ENCODE measurements at places on chromosomes 13 and 19. TPM values are rescaled to one million over a fixed set of nuclear protein-coding genes. Genes with fewer than 3 reads are reported as not detected.
A peak's percentile ranks its signal among the peaks of the same experiment; 100 is the strongest.

AP1M2 gene
- 3.0 TPM for total RNA-seq

OLFM2 gene
- 56.6 TPM for total RNA-seq

- DNase-seq = no peak
Observed at GRCh38 chr13:51832471-51833152, 12.4 kb downstream of the TMEM272 start.

- DNase-seq = no peak
Observed at GRCh38 chr19:53396525-53396868, 1.5 kb downstream of the ZNF765 start.

DNA sequence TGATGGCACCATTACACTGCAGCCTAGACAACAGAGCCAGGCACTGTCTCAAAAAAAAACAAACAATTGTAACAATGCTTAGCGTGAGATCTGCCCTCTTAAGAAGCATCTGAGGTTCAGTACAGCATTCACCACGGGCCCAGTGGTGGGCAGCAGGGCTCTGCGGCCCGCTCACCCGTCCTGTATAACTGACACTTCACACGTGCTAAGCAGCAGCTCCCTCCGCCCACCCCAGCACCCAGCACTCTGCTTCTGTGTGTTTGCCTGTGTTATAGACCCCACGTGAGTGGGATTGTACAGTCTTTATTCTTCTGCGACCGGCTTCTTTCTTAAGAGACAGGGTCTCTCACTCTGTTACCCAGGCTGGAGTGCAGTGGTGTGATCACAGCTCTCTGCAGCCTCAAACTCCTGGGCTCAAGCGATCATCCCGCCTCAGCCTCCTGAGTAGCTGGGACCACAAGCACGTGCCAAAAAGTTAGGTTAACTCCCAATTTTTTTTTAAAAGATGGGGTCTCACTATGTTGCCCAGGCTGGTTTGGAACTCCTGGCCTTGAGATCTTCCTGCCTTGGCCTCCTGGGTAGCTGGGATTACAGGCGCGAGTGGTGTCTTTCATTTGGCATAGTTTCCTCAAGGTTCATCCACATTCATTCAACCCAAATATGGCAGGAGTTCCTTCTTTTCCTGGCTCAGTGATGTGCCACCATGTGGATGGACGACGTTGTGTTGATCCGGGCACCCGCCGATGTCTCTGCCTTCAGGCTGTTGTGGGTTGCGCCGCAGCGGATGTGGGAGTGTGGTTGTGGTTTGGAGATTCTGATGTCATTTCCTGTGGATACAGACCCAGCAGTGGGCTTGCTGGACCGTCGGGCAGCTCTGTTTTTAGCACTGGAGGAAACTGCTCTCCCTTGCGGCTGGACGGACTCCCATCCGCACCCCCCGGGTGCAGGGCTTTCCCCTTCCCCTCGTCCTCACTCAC lies 170.0 kb downstream of the KDM4B start:
- no peak for DNase-seq

DNA sequence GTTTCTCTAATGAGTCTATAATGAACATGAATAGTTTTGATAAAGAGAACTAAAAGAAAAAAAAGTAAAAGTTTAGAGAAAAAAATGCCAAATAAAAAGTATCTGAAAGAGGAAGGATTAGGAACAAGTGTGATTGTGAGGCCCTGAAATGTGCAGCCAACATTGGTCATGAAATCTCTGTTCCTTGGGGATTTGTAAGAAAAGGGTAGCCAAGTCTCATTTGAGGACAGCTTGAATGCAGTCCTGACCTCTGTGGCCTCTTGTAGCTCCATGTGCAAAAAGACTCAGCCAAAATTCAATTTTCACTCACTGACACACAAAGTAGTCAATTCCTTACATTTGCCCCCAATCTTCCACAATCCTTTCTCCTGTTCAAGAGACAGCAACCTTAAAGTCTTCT lies 167.9 kb downstream of the KLF12 start:
- DNase-seq = no peak

DNA sequence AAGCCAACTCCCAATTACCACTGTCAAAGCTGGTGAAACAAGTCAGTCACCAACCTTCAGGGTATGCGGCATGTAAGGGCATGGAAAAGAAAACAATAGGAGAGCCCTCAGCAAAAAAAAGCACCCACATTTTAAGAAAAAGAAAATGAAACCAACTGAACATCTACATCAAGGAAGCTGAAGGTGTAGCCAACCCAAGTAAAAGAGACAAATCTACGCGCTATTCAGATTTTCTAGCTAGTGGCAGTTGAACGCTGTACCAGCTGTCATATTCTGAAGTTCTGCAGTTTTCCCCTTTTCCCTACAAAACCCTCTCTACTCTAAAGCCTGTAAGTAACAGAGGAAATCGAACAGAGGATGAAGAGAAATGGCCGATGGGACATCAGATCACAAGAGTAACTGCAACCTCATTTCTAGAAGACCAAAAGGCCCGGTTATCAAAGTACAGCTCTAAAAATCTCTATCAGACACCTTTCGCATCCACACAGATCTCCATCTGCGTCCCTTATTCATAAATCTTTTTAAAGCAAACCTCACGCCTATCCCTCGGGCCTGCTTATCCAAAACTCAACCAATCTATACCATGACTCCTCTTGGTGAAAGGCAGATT lies 1.4 kb downstream of the MYCBP2 start:
- peak; percentile 13 for DNase-seq

GRCh38 chr19:14432791-14433553 lies at the start of gene PKN1:
Gene PKN1, plus strand, starts transcription at chr19:14433306. Its CDS starts 216 bp downstream, at chr19:14433522.
- DNase-seq = peak; percentile 86

DNA sequence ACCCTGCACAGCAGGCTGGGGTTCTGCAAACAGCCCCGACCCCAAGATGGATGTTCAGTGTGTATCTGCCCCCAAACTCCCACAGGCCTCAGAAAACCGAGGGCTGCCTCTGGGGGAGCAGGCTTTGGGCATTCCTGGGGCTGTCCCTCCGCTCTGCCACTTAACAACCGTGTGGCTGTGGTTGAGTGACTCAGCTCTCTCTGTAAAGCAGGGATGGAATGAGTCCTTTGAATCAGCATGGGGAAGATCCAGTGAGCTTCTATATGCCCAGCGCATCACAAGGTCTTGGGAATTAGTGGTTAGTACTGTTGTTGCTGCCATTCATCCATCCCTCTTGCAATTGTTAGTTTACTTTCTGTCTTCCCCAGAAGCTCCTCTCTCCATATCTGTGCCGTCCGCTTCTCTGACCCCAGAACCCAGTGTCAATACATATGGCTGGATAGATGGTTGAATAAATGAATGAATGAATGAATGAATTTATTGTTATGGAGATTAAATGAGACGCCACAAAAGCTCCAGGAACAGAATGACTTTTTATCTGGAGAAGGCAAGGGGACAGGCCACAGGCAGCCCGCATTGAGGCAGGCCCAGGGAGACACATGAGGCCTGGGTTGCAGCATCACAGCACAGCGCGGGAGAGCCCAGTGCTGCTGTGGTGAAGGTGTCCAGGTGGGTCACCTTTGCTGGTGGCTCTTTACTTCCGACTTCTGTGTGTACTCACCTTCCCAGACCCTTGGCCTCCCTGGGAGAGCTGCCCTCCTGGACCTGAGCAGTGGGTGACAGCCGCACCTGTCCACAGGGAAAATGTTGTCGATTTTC lies 89.2 kb downstream of the RGCC start:
- DNase-seq = no peak

VPS36 gene
- total RNA-seq = 67.9 TPM

DNA sequence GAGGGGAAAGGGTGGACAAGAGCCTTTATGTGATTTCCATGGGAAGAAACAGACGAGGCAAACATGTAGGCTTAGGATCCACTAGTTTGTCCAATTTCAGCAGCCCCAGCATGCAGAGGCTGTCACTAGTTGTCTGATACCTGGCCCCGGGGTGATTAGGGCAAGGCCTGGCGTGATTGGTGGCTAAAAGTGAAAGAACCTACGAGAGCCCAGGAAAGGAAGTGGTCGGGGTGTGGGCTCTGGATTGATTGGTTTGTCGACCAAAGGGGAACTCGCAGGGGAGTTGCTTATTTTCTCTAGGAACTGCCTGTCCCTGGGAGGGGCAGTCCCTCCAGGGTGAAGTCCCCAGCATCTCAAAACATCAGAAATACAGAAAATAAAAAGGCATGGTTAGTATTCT lies 64.2 kb upstream of the UQCRFS1 start:
- no peak for DNase-seq

DNA sequence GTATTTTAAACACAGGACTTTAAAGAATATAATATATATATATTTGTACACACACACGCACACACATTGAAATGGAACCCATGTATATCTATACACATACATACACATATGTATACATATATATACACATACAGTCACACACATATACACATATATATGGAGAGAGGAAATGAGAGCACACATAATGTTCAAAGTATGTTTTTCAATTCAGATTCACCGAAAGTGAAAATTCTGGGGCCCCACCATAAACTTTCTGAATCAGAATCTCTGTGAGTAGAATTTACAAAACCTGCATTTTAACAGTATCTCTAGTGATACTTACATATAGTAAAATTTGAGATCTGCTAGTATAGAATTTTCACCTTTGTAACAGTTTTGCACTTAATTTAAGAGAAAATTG lies 60.4 kb upstream of the OBI1 start:
- DNase-seq = no peak

ZNF793 gene
- total RNA-seq = 35.2 TPM

NBEA gene
- total RNA-seq = 168 TPM

HTR2A gene
- 5.3 TPM for total RNA-seq

DNA sequence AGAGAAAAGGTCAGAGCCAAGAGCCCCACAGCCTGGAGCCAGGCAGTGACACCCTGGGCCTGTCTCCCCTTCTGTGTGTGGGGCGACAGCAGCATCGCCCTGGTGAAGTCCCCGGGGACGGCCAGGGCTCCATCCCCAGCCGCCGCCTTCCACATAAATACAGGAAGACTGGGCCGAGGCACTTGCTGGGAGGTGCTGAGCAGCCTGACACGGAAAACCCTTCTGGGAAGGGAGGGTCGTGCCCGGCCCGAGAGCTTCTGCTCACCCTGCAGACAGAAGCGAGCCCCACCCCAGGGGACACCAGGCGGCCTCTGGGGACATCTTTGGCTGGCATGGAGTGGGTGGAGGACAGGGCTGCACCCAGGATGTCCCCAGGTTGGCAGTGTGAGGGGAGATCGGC lies 5.1 kb downstream of the FGF22 start:
- no peak for DNase-seq

PSPN gene
- 3.3 TPM for total RNA-seq

DNA sequence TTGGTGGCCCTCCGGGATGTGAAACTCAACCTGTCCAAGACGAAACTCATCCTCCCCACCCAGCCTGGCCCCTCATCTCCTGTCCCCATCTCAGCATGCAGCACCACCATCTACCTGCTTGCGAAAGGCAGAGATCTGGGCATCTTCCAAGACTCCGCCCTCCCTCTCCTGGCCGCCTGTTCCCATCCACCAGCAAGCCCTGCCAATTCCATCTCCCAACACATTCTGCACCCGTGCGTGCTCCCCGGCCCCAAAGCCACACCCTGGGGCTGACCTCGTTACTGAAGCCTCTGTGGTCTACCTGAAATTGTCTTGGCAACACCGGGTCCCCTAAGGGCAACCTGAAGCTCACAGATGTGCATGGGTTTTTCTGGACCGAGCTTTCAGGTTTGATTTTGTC lies 13.2 kb upstream of the CAMSAP3 start:
- DNase-seq = no peak

ZNF677 gene
- 39.1 TPM for total RNA-seq

- no peak for DNase-seq
Observed at GRCh38 chr13:40189898-40190630, 476.4 kb downstream of the FOXO1 start.

- no peak for DNase-seq
Observed at GRCh38 chr19:46366620-46367292, 19.9 kb downstream of the PPP5C start.

MBD3L2 gene
- total RNA-seq = not detected

GRCh38 chr19:41776700-41777099 lies 19.7 kb upstream of the CEACAM3 start:
- no peak for DNase-seq

DNA sequence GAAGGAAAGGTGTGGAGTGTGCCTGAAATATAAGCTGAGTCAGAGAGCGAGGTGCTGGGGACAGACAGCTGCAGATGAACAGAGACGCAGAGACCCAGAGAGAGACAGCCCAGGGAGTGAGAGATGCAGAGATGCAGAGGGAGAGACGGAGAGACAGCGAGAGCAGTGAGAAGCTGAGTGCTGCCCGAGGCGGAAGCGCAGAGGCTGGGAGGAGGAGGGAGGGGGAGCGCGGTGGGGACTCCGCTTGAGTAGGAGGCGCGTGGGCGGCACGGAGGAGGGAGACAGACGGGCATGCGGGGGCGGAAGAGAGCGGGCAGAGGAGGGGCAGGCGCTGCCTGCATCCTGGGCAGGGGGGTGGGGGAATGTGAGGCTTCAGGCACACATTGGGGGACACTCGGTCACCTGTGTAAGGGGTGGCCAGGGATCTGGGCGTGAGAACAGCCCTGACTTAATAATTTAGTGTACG lies 25.7 kb downstream of the SLC8A2 start:
- DNase-seq = peak; percentile 93

GRCh38 chr13:46572752-46573431 lies 19.9 kb downstream of the LRCH1 start:
- DNase-seq = no peak

- DNase-seq = no peak
Observed at GRCh38 chr13:110682746-110683145, 23.2 kb downstream of the CARS2 start.

DNA sequence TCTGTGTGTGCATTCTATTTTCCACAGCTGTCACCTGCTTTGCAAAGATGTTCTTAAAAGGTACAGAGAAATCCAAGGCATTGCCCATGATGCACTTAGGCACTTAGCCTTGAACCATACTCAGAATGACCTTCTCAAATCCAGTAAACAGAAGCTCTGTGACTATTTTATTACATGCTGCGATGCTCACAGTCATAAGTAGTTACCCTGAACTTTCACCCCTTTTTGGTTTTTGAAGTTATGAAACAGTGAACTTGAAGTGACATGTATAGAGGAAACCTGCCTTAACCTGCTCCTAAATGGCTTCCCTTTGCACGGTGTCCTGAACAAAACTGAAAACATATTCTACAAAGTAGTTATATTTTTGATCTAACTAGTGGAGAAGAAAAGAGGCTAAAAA lies 100.4 kb downstream of the SLC10A2 start:
- DNase-seq = no peak

PCDH17 gene
- total RNA-seq = 235 TPM

GRCh38 chr19:16185768-16186123 lies 536 bp downstream of the FAM32A start:
- DNase-seq = peak; percentile 21

Measured in cerebellum (tissue), 4 donors.